ENCODE measurements at places on chromosomes 6 and 20.

GRCh38 chr6:35176301-35177024 lies 35.3 kb upstream of the TCP11 start:
- DNase-seq = no peak

GRCh38 chr20:49819702-49820101 lies 7.1 kb downstream of the SLC9A8 start:
- DNase-seq = no peak

DNA sequence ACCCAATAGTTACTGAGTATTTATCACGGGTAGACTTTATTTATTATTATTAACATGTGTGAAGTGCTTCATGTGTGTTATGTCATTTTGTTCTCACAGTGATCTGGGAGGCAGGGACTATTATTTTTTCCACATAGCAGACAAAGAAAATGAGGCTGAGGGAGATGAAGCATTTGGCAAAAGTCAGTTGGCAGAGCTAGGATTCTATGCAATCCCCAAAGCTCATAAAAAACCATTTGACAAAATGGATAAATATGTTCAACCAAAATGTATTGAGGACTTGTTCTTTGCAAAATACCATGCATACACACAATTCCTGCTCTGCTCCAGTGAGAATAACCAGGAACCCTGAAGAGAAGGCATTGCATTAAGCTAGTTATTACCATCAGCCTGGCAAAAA lies 184.4 kb downstream of the HS3ST5 start:
- no peak for DNase-seq

DNA sequence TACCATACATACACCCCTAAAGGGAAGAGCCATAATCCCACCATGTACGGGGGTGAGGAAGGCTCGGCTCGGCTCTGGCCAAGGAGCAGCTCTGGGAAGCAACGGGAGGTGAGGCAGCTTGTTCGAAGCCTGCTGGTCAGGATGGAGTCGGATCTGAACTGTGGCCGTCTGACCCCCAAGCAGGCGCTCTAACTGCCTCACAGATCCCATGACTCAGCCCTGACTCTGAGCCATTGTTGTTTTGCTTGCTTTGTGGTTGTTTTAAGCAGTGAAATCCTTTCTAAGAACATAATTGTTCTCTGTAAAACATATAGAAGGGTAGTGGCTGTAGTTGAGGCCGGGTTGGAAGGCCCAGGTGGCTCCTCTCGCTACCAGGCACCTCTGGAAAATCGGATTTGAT lies 10.9 kb downstream of the C6orf132 start:
- DNase-seq = no peak

- DNase-seq = no peak
Measured at GRCh38 chr6:139754898-139755775, 380.7 kb upstream of the CITED2 start.

- DNase-seq = no peak
Measured at GRCh38 chr6:53898026-53898795, 103.4 kb downstream of the LRRC1 start.

- no peak for DNase-seq
Measured at GRCh38 chr20:36478137-36478905, 63.0 kb upstream of the MYL9 start.

DNA sequence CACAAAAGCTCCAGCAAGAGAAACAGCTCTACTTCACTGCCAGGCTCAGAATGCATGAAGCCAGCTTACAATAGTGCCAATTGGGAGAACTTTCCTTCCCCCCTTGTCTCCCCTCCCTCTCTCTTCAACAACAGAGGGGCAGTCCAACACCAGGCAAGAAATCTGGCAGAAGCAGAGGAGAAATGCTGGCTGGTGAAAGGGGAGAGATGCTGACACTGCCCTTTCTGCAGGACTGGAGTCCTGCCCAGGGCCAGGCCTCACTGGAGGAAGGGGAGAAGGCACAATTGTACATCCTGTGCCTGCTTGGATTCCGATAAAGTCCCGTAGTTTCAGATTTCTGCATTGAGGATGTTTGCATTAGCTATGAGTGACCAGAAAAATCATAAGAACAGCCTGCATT lies 148.6 kb downstream of the LRRC1 start:
- DNase-seq = no peak

DNA sequence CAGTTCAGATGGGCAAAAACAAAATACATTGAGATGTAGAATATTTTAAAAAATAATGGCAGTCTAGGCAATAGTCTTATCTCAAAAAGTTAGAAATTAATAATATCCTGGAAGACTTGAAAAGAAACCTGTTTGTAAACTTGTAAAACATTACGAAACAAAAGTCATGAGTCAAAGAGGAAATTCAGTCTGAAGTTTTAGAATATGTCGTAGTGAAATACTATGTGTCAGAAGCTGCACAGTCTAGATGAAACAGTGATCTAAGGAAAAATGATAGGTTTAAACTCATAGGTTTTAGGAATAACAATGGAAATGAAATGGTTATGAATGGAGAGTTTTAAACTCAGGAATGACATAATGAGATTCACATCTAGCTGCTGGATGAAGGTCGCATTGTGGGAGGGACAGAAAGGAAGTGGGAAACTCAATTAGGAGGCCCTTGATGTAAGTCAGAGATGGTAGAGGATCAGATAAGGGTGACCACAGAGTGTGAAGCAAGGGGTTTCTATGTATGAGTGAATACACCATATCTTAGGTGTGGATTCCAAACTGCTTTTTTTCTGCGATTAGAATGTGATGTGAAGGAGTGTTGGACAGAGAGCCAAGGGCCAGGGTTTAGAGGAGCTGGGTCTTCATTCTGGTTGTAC lies 2.8 kb downstream of the SNRPB2 start:
- no peak for DNase-seq

DNA sequence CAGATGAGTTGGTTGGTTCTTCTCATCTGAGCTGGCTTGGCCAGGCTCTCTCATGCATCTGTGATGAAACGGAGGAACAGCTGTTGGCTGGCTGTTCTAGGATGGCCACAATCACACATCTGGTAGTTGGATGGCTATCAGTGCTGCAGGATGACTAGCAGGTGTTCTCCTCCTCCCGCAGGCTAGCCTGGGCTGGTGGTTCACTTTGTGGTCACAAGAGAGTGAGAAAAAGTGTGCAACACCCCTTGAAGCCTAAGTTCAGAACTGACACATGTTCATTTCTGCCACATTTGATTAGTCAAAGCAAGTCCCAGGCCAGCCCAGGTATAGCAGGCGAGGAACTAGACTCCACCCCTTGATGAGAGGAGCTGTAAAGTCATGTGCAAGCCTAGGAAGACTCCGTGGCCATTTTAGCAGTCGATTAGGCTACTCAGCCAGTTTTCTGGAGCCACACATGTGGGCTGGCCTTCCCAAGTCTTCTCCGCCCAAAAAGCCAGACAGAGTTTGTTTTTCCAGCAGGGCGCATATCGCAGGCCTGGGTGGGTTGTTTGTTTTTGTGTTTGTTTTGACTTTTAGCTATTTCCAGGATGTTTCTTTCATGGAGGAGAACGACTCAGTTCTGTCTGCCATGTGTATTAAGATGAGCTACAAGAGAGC lies 120.8 kb downstream of the ISM1 start:
- DNase-seq = no peak

DNA sequence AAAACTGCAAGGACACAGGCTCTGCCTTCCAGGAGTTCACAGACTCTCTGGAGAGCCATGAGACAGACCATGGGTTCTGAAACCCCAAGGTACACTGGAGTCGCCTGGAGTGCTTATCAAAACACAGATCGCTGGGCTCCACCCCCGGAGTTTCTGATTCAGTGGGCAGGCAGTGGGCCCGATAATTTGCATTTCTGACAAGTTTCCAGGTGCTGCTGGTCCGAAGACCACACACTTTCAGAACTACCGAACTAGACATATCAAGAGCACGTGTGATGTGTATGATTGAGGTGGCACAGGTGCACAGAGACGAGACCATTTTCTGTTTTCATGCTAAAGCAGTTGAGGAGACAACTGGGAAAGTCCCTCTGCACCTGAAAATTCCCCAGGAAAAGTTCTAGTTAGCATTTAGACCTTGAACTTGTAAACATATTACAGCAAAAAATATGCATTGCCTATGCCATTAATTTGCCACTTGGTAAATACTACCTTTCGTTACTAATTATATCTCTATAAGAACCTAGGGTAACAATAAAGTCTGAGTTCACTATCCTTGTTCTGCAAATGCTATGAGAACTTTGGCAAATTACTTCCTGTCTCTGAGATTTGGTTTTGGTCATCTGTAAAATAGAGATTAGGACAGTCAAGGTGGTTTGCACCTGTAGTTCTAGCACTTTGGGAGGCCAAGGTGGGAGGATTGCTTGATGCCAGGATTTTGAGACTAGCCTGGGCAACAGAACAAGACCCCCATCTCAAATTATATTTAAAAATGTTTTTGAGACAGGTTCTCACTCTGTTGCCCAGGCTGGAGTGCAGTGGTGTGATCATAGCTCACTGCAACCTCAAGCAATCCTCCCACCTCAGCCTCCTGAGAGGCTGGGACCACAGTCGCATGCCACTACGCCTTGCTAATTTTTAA lies 14.3 kb upstream of the PIM1 start:
- no peak for DNase-seq

GRCh38 chr6:51855310-51856082 lies 231.9 kb downstream of the PKHD1 start:
- DNase-seq = peak; percentile 42

DNA sequence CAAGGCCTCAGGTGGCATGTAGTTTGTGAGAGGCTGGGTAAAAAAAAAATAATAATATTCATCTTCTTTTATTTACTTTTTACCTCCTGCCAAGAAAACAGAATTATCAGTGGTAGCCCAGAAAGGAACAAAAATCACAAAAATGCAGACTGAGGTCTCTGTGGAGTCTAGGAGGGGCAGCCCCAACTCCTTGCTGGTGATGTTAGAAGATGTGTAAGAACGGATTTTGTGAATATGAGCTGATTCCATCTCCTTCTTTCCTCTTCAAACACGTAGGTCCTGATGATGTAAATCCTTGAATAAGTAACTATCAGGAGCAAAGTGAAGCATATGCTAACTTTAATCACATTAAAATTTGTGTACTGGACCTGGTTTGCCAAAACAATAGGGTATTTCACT lies 226.8 kb downstream of the EYA4 start:
- no peak for DNase-seq

- DNase-seq = no peak
Measured at GRCh38 chr6:145323646-145324045, 411.7 kb downstream of the EPM2A start.

- DNase-seq = no peak
Measured at GRCh38 chr6:28695715-28696114, 170.0 kb downstream of the GPX5 start.

DNA sequence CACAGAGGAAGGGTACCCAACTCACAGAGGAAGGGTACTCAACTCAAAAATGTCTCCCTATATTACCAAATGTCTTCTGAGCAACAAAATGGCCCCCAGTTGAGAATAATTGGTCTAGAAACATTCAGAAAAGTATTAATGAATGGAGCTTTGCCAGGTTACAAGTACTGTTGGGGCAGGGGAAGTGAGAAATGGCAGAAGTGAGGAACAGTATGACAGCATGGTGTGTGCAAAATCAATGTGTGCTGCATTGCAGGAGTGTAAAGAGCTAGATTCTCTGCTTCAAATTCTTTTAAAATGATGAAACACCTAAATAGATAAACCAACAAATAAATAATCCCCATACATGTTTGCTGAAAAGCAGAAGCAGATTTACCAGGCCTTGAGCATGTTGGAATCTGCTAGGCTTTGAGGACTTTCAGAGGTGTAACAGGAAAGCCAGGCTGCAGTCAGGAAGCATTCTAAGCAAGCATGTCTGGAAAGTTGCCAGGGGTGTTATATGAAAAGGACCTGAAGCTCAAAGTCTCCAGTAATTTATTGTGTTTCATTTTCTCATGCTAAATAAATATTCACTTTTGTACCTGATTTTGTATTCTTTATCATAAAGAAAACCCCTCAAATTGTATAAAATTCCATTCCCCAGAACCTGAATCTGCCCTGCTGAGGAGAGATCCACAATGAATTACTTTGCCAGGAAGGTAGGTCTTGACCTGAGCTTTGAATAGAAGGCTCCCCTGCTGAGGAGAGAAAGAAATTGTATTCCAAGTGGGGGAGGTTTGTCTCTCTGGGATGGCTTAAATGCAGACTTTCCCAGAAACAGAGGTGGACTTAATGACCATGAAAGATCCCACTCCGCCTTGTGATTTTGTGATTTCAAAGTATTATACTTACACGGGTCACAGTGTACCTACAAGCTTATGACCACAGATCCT lies 265.0 kb upstream of the MARCKS start:
- DNase-seq = no peak

DNA sequence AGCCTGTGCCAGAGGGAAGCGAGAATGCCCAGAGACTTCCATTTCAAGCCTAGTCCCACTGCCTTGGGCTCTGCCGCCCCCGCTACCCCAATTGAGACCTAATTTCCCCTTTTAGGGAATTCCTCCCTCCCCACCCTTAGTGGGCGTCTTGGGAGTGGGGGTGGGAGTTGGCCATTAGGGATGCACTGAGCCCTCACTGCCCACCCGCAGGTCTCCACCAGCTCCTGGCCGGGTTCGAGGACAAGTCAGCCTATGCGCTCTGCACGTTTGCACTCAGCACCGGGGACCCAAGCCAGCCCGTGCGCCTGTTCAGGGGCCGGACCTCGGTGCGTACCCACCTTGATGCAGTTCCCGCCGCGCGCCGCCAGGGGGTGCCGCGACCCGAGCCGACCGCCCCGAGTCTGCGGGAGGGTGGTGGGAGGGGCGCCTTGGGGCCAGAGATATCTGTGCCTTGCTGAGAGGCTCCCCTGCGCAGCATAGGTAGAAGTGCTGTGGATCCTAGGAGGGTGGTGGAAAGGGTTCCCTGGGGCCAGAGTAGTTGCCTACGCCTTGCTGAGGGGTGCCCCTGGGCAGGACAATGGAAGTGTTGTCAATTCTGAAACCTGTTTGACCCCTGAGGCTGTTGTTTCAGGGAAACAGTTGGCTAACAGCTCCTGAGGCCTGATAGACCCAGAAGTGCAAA lies 9.2 kb downstream of the ITPA start:
- DNase-seq = peak; percentile 24

DNA sequence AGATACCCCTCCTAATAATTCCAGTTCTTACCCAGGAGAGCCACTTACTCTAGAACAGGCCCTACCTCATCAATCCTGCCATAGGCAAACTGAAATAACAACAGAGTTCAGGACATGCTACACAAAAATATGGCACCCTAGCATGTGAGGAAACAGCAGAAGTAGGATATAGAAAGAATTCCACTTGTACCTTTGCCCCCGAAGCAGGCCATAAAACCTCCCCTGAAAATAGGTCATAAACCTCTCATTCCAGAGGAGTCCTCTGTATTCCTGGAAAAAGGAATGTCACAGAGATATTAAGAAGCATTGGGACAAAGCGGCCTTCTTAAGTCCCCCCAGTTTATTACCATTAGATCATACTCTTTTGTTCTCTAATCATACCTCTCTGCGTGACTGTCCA lies 504.3 kb upstream of the MARCKS start:
- DNase-seq = no peak

DNA sequence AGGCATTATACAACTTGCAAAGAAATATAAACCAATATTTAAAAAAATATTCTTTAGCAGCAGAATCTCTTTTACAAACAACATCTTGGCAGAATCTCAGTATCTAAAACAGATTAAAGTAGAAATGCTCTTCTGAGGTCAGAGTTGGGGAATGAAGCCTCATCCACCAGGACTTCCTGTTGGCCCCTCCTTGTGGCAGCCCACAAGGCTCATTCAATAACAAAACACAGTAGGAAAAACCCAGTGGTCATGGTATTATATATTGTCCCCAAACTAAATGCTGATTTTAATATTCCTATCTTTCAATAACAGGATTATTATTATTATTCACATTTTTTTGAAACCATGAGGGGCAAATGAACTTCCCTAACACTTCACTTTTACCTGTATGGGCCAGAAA lies 368.6 kb downstream of the BTBD9 start:
- DNase-seq = no peak

All from NCI-H1694 treated with DMSO at 0.1 percent for 48 hours (cell line).